ENCODE measurements at places on chromosomes 7 and 10. TPM values are rescaled to one million over a fixed set of nuclear protein-coding genes. Genes with fewer than 3 reads are reported as not detected.

The HABP2 gene
- not detected for total RNA-seq

The LOXL4 gene
- 78.2 TPM for total RNA-seq

The CLRN3 gene
- total RNA-seq = not detected

The MRPL32 gene
- total RNA-seq = 54.4 TPM

The ZDHHC4 gene
- 77.7 TPM for total RNA-seq

The NPSR1 gene
- total RNA-seq = not detected

The GIMAP8 gene
- total RNA-seq = 0.15 TPM

The FZD8 gene
- 3.5 TPM for total RNA-seq

The TAS2R5 gene
- 1.7 TPM for total RNA-seq

The PTF1A gene
- total RNA-seq = not detected

The PRLHR gene
- not detected for total RNA-seq

The SEM1 gene
- 43.5 TPM for total RNA-seq

The EN2 gene
- total RNA-seq = not detected

The SLC25A40 gene
- 8.4 TPM for total RNA-seq

The CARD11 gene
- total RNA-seq = not detected

The HEPACAM2 gene
- not detected for total RNA-seq

The MRLN gene
- not detected for total RNA-seq

The CWF19L1 gene
- total RNA-seq = 42.5 TPM

The GRID2IP gene
- total RNA-seq = not detected

Measured in smooth muscle cell of trachea (primary cell).